Activated naive CD4-positive, alpha-beta T cell treated with anti-CD3 and anti-CD28 coated beads, Interleukin-2, amount 50 U/mL, for 72 hours (primary cell): ENCODE measurements at places on chromosomes 12 and 14.

GRCh38 chr14:23153851-23154796 lies 29.3 kb downstream of the SLC7A8 start:
- no peak for DNase-seq

DNA sequence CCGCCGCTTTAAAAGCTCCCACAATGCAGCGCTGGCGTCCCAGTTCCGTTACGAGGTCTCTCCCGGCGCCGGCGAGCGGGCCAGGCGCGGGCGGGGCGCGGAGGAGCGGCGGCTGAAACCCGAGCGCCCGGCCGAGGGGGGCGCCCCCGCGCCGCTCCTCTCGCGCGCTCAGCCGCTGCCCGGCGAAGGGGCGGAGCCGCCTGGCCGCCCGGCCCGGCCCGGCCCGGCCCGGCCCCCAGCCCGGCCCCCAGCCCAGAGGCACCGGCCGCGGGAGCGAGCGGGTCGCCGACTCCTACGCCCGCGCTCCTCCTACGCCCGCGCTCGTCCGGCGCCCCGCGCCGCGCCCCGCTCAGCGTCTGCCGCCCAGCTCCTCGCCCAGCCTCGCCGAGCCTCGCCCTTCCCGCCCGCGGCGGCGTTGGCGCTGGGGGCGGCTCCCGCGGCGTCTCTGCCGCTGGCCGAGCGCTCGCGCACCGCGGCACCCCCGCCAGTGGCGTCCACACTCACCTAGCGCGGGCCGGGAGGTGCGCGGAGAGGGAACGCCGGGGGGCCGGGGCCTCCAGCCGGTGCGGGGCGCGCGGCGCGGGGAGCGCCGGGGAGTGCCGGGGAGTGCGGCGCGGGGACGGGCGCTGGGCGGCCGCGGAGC lies at the start of gene RASSF8:
TSS of gene RASSF8 (plus strand) at position 255 of the 643 bp plus-strand sequence. CDS start 96,662 bp downstream, outside the sequence.
- DNase-seq, result peak; percentile 22

DNA sequence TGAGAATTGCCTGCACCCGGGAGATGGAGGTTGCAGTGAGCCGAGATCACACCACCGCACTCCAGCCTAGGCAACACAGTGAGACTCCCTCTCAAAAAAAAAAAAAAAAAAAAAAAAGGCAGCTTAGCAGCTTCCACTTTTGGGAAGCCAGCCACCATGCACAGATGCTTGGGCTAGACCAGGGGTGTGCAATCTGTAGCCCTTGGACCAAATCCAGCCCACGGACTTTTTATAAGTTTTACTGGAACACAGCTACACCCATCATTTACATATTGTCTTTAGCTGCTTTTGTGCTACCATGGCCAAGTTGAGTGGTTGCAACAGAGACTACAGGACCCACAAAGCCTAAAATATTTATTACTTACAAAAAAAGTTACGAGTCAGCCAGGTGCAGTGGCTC lies 6.7 kb downstream of the CIT start:
- DNase-seq, result no peak

GRCh38 chr14:53441789-53442188 lies 288.7 kb upstream of the DDHD1 start:
- no peak for DNase-seq

- no peak for DNase-seq
Observed at GRCh38 chr12:76026643-76027063, 4.9 kb downstream of the PHLDA1 start.

GRCh38 chr12:120662879-120663278 lies 22.5 kb downstream of the CABP1 start:
- DNase-seq, result no peak

DNA sequence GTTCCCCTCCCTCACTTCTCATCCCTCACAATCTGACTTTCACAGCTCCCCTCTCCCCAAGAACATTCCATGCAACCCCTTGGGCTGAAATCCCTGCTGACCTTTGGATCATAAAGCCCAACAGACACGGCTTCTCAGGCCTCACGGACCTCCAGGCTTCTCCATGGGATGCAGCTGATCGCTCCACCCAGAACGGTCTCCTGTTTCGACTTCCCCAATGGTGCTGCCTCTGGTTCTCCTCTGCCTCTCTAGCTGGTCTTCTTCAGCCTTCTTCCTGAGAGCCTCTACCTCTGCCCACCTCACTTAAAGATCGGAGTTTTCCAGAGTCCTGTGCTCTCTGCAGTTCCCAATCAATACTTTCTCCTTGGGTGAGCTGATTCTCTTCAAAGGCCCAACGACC lies 17.8 kb upstream of the PRMT8 start:
- DNase-seq, result no peak

DNA sequence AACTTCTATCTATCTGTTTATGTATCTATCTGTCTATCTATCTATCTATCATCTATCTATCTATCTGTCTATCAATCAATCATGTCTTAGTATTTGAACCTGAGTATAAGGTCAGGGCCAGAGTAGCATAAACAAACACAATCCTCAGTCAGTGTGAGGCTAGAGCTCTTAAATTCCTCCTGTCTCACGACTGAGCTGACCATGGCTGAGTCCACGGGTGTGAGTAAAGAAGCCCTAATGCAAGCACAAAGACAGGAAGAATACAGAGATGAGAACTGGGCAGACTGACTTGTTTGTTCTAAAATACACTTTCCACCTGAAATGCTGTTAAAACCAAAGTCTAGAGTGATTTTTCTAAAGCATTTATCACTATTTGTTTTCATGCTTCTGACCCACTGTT lies 47.2 kb upstream of the STXBP6 start:
- DNase-seq, result no peak

DNA sequence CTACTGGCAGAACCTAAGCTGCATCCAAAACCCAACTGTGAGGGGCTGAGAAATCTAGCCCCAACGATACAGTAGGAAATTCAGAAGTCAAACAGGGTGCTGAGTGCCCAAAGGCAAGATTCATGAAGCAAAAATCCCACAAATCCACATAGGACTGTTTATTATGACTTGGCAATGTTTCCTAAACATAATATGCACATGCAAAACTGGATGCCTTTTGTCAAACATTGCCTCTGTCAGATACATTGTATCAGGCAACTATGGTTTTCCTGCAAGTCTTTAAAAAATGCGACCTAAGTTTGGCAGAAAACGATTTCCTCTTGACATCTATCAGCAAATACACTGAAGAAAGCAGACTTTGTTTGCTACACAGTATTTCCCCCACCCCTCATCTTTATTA lies 27.3 kb upstream of the YARS2 start:
- DNase-seq, result no peak
